ENCODE measurements at places on chromosomes 11 and 22.

DNA sequence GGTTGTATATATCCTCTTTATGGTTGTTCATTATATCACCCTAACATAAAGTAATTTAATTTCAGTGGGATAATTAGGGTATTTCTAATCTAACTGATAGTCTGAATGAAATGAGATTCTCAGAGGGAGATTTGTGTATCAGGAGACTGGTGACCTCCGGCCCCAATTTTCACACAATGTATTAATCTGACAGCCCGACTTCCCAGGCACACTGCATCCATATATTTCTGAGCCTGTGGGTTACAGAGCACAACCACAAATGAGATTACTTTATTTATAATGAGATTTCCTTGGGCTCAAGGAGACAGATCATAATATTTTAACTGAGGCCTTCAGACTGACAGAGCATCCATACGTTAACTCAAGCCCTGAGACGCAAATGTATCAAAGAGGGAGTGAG is 125.9 kb downstream of the RCN1 start:
- DNase-seq, result no peak

- DNase-seq, result no peak
These were observed 112.6 kb upstream of the E2F8 start for GRCh38 chr11:19353287-19353850.

DNA sequence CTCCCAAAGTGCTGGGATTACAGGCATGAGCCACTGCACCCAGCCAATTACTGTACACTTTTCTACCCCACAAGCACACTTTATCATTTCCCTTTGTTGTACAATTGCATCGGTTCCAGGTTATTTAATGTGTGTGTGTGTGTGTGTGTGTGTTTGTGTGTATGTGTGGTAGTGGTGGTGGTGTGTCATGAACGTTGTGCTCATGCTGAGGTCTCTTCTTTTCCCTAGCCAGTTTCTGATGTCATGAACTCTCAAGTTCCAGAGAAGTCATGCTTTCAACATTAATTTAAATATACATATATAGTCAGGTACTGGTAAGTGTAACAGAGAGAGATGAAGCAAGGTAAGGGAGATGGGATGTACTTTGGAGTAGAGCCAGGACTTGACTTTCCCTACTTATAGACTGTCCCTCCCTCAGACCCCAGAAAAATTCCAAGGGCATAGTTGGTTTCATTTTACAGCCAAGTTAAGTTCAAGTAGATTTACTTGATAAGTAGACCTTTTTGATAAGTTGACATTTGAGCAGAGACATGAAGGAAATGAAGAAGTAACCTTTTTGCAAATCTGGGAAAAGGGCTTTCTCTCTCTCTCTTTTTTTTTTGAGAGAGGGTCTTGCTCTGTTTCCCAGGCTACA is 42.7 kb downstream of the WEE1 start:
- DNase-seq, result no peak

- no peak for DNase-seq
These were observed 31.3 kb downstream of the ATP6V1E1 start for GRCh38 chr22:17597217-17597616.

GRCh38 chr22:21861851-21862250 is 5.6 kb downstream of the MAPK1 start:
- no peak for DNase-seq
